Activated T-cell treated with anti-CD3 and anti-CD28 coated beads, Interleukin-2, amount 50 U/mL, for 4 hours (primary cell): ENCODE measurements at places on chromosomes 16 and 17.

GRCh38 chr16:31135535-31136286 is at the start of gene PRSS8:
PRSS8 (minus strand) TSS chr16:31135727; CDS start chr16:31135498, 229 bp downstream.
- DNase-seq: no peak

DNA sequence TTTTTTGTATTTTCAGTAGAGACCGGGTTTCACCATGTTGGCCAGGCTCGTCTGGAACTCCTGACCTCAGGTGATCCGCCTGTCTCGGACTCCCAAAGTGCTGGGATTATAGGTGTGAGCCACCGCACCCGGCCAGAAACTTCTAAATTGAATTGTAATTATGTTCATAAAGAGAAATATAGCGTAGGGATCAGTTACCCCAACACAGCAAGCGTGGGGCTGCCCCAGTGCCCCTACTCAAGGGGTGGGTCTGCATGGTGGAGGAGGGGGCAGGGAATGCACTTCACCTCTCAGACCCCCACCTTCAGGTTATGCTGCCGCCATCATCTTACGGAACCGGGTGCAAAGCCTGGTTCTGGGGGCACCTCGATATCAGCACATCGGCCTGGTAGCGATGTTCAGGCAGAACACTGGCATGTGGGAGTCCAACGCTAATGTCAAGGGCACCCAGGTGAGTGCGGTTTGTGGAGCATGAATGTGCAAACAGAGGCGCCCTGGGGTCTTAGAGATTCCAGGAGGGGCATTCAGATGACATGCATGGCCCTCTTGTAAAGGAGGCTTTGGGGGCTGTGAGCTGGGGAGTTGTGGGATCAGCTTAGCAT is 18.0 kb downstream of the ITGAM start:
- no peak for DNase-seq

DNA sequence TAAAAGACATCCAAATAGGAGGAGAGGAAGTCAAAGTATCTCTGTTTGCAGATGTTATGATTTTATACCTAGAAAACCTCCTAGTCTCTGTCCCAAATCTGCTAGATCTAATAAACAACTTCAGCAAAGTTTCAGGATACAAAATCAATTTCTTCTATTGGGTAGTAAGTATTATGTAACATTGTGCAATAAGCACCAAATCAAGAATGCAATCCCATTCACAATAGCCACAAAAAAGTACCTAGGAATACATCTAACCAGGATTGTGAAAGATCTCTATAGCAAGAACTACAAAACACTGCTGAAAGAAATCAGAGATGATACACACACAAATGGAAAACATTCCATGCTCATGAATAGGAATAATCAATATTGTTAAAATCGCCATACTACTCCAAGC is 13.0 kb downstream of the NLRP1 start:
- DNase-seq: no peak

GRCh38 chr17:36136036-36136435 is 32.4 kb downstream of the CCL4 start:
- no peak for DNase-seq

DNA sequence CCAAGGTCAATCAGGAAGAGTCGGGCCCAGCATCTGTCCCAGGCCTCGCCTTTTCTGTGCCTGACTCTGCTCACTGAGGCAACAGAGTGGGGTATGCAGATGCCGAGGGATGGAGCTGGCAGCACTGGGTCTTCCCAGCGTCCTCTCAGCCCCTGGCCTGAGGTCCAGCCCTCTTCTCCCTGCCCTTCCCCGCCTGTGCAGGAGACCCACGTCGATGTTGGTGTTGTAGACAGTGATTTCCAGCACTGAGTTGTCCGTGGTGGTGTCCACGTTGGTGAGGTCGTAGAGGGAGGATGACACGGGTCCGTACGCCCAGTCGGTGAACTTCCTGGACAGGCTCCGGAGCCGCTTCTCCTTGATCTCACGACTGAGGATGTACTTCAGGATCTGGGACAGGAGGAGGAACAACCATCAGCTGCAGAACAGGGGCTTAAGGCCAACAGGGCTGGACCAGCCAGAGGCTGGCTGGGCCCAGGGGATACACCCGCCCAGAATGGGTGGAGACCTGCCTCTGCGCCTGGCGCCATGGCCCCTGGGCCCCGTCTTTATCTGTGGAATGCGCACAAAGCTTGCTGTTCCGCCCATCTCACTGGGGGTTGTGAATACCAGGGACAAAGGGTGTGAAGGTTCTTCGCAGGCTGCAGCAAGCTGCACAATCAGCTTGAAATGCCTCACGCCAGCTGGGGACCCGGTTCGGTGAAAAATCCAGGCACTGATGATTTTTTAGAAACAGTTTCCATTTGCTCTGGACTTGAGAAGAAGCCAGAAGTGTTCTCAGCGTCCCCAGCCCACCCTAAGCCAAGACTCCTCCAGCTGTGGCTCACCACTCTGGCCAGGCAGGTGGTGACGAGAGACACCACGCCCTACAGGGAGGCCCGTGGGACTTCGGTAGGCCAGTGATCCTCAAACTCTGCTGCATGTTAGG is 27.5 kb downstream of the TRPV3 start:
- DNase-seq: no peak
